NCI-H1417 treated with DMSO at 0.1 percent for 48 hours (cell line): ENCODE measurements at places on chromosomes 5 and 9.

DNA sequence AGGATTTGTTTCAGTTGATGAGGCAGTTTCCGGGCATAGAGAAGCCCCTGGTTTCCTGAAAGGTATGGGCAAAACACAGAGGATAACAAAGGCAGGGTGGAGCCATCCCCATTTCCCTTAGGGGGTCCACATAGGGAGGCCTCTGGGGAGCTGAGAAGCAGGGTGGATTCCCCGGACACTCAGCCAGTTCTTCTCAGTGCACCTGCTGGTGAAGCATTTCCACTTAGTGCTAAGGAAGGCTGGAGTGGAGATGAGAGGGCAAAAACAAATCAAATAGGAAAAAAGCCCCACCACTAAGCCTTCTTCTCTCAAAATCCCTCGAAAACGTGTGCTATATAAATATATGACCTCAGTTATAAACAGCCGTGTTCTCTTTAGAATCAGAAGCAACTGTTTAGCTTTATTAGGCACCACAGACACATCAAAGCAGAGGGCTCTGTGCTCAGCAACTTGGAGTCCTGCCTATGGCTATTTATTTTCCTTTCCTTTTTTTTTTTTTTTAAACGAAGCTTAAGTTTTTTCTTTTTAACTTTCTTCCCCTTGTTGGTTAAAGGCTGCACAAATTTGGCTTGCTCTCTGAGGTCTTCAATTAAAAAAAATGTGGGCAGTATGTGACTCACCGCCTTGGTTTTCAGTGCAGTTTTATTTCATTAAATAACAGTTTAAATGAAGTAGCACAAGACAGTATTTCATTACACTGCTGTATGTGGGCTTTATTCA lies 67.7 kb downstream of the PRDM6 start:
- no peak for DNase-seq

DNA sequence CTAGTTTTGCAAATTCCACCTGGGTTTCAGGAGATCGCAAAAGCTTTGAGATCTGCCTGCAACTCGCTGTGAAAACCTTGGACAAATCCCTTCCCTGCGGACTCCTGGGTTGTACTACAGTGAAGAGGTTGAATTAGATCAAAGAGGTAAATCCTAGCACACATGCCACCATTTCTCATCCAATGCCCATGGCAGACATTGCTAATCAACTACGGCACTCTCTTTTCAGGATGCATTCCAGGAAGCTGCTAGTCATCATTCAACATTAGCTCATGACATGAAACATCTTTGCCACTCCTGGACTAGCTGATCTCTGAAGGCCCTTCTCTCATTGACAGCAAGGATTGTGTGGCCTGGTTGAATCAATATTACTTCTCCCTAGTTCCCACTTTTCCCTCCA lies 46.1 kb downstream of the PCDH1 start:
- DNase-seq = no peak

DNA sequence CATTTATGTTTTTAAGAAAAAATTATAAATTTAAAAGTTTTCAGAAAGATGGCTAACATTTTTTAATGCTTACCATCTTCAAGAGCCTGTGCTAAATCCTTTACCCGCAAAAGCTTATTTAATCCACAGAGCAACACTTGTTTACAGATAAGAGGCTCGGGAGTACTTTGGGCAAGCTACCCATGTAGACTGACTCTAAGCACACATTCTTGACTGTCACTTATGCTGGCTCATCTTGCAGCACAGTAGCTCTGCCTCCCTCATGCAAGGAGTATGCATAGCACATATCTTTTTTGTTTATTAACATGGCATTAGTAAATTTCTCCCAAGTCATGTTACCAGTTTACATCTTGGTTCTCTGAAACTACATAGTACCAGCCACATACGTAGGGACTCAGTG lies 14.7 kb downstream of the SH3RF2 start:
- DNase-seq = no peak

- no peak for DNase-seq
Observed at GRCh38 chr9:15509931-15510788, 610 bp downstream of the PSIP1 start.

DNA sequence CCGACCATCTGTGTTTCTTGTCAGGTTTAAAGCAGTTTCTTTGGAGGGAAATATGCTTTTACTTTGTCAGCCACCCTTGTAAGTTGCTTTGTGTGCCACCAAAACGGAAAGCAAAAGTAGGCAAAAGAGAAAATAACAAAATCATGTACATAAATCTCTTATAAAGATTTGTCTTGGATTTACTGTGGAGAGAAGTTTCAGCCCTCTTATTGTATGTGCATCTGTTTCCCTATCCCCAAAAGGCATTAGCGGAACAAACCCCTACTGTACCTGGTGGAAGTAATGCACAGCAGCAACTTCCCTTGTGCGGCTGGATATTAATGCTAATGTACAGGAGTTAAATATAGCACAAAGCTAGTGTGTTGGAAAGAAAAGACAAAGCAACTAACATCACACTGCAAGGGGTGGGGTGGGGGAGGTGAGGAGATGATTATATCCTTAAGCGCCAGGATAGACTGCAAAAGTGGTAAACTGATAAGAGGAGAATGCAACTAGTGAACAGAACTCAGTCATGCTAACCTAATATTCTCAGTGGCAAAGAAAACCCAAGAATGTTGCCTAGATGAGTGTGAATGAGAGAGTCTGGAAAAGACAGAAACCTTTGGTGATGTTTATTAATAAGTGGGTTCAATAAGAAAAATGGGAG lies 396.5 kb upstream of the MEF2C start:
- no peak for DNase-seq

DNA sequence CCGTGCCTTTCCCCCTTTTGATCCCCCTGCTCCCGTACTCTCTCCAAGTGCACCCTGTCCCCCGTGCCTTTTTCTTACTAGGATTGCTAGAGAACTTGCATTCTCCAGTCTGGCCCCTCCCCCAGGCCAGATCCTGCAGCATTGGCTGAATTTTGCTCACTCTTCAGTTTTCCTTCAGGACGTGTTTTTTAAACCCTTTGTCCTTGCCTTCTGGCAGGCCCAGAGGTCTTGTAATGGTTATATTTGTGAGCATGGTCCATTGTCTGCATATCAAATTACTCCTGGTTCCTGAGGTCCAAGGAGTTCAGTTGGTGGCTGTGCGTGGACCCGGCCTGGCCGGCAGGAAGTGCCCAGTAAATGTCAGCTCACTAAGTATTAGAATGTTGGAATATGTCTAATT lies 606 bp downstream of the TBC1D13 start:
- DNase-seq = no peak

DNA sequence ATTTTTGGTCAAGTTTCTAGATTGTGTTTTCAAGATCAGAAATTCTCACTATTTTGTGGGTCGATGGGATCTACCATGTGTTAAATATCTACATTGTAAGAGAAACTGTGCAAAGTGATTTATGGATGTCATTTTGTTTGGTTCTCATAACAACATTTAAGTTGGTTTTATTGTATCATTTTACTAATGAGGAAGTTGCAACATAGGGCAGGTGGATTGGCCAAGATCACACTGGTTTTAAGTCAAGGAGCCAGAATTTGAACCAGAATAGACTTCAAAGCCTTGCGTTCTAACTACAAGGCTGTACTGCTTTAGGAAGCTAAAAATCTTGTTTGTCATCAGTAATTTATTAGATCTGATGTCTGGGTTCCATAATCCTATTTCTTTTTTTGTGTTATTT lies 23.4 kb downstream of the SH3TC2 start:
- DNase-seq = no peak

DNA sequence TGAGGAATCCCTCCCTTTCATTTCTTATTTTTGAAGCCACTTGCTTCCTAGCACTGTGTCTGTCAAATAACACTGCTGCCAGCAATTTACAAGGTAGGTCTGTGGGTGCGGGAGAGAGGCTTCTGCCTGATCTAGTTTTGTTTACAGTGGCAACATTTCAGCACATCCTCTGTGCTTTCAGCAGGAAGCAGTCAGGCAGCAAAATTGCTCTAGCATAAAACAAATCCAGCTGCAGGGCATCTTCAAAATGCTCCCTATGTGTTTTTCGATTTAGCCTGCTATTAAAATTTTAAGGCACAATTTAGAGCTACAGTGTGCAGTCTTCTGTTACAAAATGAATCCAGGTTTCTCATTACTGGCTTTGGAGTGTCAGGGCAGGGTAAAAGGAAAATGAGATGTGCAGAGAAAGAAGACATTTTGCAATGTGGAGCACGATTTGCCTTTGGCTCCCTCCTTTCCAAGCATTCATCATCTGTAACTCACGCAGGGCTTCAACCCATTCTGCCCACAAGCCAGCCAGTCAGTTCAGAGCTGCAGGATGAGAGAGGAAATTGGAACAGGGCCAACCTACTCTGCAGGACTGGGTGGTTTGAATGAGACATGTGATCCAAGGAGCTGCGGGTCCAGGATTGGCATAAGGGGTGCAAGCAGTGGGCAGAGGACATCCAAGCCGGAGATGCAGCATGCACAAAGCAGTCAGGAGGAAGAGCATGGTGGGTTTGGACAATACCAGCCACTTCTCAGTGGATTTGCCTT lies 143.4 kb upstream of the APC start:
- no peak for DNase-seq

GRCh38 chr5:55915783-55916182 lies 64.6 kb downstream of the IL31RA start:
- no peak for DNase-seq

DNA sequence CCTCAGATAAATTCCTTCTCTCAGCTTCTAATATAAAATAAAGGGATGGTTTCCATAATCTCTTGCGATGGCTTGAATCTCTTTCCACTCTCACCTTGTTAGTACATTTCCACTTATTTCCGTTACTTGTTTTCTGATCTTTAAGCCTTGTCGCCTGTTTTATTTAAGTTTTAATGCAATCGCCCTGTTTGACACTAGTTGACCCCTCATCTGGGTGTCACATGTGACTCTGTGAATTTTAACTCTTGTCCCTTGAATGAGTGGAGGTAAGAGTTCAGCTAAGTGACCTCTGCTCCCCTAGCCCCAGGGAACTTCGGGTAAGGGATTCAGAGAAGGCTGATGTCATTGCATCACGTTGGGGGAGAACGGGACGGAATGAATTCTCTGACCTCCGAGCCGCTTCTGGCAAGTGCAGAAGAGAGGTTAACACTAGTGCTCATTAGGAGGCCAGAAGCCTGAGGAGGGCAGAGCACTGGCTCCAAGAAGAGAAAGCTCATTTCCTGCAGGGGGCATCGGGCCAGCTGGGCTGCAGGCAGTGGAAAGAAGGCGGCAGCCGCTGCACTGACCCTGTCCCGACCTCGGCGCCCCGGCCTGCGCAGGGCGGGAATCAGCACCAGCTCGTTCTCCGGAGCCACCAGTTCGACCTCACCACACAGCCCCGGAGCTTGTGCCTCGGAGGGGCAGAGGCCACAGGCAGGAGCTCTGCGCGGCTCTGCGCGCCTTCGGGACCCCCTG lies 569 bp downstream of the HINT2 start:
- DNase-seq = no peak

DNA sequence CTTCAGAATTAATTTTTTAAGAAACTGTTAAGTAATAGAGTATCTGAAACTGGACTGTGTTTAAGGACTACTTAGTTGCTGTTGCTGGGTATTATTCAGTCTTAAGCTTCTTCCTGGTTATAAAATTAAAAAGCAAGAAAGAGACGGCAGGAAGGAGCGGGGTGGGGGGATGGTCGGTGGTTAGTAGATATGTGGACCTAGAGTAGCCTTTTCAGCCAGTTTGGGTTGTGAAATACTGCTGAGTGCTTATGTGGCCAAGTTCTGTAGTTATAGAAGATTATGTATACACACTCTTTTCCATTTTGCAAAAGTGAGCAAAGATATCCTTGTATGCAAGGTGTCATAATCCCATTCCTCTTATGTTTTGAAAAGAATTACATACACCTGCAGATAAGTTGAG lies 28.5 kb downstream of the TRIO start:
- DNase-seq = no peak

DNA sequence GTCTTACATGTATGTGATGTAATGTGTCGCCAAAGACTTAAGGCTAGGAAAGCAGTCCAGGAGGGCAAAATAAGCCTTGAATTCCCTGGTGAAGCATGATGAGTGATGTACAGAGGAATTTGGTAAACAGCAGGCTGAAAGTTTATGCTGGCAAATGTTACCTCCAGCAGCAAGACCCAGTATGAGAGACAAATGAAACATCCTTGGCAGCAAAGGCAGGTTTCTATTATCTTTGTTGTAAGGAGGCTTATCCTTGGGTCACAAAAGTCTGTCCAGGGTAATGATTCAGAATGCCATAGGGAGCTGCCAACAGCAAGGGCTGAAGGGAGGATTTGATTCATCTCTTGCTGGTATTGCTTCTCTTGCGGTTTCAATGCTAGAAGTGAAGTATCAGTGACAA lies 75.9 kb upstream of the HTR4 start:
- no peak for DNase-seq

GRCh38 chr9:107730666-107731065 lies 241.1 kb upstream of the KLF4 start:
- DNase-seq = no peak

DNA sequence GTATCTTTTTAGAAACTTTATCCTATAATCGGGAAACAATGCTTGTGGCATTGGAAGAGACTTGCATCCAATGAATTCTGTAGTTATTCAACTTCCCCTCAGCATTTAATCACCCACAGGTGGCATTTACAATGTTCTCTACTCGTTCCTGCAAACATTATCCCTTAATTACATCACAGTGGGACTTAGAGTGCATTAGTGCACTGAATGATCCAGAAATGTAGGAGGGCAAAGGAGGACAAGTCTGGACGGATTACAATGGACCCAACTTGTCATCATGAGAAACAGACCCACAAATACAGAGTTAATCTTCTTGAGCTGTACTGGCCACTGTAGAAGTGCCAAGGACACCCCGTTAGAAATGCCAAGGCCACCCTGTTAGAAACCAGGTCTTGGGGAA lies 129.1 kb downstream of the DOCK8 start:
- DNase-seq = no peak

- DNase-seq = no peak
Observed at GRCh38 chr9:122392284-122392683, 21.5 kb downstream of the PTGS1 start.

- DNase-seq = no peak
Observed at GRCh38 chr5:102902647-102903046, 147.5 kb downstream of the PAM start.

DNA sequence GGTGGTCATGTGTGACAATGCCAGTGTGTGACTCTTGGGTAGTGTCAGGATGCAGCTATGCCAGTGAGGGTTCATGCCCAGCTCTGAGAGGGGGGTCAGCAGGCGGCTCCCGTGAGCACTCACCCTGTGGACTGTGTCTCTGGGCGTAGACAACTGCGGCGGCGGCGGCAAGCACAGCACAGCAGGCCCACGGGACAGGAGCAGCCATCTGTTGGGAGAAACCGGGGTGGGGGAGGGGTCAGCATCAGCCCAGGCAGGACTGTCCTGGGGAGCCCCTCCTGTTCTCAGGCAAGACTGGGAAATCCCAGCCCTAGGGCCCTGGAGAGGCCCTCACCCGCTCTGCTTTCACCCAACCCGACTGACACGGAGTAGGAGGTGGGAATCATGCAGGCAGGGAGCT lies 20.8 kb downstream of the CNTFR start:
- no peak for DNase-seq

- no peak for DNase-seq
Observed at GRCh38 chr5:79014631-79015030, 29.5 kb upstream of the ARSB start.

- no peak for DNase-seq
Observed at GRCh38 chr5:173515526-173515925, 100.9 kb downstream of the BOD1 start.
